HepG2 (cell line): ENCODE measurements at places on chromosomes 7 and 10. TPM values are rescaled to one million over a fixed set of nuclear protein-coding genes. Genes with fewer than 3 reads are reported as not detected.

GRCh38 chr7:63925262-63925625 is 73.4 kb upstream of the ZNF722 start:
- no peak for DNase-seq

GRCh38 chr7:141990011-141990725 is 5.5 kb upstream of the MGAM start:
- no peak for DNase-seq

PRKRIP1 gene
- total RNA-seq: 13.2 and 16.8 TPM in 2 replicates

DNAAF5 gene
- 21.5 and 24.2 TPM in 2 replicates for total RNA-seq

PRPF18 gene
- 17.2 and 24.7 TPM in 2 replicates for total RNA-seq

DNA sequence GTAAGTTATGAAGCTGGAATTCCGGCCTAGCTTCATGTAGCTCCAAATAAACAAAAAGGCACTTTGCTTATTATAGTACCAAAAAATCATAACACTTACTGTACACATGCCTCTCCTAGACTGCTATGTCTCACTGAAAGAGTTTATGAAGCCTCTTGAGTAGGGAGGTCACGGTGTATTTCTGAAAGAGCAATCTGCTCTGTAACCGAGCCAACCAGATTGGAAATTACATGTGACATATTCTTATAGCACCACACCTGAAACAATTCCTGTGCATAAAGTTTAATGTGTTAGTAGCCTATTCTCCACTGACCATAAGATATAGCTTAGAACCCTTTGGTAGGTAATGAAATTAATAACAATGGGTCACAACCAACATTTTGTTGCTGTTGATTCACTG is 1.3 kb upstream of the FAM3C start:
- no peak for DNase-seq

DNA sequence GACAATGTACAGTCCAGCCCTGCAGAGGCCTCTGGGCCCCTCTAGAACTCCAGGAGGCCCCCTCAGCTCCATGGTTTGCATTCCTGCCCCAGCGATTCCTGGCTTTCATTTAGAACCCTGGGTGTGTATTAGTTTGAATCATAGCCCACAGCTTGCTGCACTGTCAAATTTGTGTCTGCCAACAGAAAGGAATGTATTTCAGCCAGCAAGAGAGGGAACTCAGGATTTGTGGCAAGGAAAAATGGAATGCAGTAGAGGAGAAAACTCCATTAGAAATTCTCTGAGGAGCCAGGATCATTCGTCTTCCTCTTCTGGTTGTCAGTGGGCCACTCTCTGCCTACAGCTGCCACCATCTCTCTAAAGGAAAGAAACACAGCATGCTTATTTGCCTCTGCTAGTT is 27.9 kb upstream of the WDR11 start:
- no peak for DNase-seq

GRCh38 chr7:157866336-157866924 is 529.6 kb downstream of the DNAJB6 start:
- no peak for DNase-seq

GGCT gene
- total RNA-seq: 78.3 and 100 TPM in 2 replicates

GRCh38 chr10:46520381-46520780 is 36.1 kb downstream of the GPRIN2 start:
- DNase-seq: no peak

GRCh38 chr7:38748056-38748610 is 117.0 kb upstream of the AMPH start:
- DNase-seq: no peak

GRCh38 chr7:141511316-141511675 is 39.9 kb upstream of the AGK start:
- DNase-seq: no peak

DNA sequence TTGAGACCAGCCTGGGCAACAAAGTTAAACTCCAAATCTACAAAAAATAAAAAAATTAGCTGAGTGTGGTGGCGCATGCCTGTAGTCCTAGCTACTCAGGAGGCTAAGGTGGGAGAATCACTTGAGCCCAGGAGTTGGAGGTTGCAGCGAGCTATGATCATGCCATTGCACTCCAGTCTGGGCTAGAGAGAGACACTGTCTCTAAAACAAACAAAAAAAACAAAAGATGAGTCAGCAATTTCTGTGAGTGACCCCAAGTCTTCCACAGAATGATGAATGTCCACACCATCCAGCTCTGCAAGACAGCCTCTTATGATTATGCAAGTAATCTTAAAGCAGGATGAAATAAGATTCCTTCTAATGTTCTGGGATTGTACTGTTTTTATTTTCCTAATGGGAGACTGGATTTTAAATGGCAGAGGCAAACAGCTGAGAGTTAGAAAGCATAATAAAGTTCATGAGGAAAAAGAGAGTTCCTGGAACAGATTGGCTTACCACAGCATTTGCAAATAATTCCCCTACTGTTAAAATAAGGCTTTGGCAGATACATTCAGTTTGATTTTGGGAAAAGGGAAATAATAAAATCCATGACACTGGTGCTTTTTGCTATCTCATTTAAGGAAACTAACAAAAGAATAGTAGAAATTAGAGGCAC is 18.9 kb upstream of the PRKAR2B start:
- DNase-seq: no peak

ACSM6 gene
- not detected in 2 replicates for total RNA-seq

DNA sequence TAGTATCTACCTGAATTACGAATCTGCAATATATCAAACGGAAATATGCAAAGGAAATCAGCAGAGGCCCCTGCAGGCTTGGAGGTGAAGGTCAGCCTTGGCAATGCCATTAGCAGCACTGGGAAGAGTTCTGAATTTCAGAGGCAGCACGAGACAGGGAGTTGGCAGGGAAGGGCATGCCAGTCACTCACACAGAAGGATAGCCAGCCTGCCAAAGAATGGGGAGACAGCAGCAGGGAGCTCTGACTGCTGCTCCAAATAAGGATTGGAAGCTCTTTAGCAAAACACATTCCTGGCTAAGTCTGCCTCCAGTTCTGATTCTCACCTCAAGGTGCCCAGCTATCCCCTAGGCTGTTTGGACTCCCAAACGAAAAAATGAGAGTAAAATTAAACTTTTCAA is 188.0 kb downstream of the PDE1C start:
- no peak for DNase-seq

DNA sequence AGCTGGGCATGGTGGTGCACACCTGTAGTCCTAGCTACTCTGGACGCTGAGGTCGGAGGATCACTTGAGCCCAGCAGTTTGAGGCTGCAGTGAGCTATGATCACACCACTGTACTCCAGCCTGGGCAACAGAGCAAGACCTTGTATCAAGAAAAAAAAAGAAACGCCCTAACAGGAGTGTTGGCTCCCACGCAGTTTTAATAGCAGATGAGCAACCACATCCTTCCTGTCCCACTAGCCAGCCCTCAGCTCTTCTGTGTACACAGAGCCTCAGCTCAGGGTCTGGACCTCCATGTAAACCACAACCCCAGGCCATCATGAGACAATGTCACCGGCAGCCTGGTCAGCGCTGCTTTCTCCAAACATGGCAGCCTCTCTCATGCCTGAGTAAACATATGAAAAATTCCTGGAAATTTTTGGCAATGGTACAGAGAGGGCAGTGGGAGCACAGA is 108.2 kb downstream of the PIP4K2A start:
- DNase-seq: peak; percentile 84

DNA sequence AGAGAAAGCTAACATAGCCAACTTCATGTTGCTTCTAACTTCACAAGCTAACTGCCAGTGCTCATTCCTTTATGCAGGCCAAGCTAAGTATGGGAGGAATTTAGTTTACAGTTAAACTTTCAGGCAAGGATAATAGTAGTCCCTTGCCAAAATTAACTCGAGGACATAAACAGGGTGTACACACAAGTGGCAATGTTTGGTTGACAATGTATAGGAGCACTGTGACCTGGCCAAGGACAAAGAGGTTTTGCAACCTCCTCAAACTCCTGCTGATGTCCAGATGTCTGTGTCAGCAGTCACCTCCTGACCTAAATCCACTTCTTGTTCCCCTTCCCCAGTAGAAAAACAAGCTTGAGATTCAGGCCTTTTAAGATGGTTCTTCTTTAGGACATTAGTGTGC is 494.6 kb upstream of the KLF6 start:
- no peak for DNase-seq

C10orf90 gene
- not detected in 2 replicates for total RNA-seq

GRCh38 chr10:127227663-127228062 is 31.3 kb upstream of the INSYN2A start:
- peak; percentile 74 for DNase-seq

DNA sequence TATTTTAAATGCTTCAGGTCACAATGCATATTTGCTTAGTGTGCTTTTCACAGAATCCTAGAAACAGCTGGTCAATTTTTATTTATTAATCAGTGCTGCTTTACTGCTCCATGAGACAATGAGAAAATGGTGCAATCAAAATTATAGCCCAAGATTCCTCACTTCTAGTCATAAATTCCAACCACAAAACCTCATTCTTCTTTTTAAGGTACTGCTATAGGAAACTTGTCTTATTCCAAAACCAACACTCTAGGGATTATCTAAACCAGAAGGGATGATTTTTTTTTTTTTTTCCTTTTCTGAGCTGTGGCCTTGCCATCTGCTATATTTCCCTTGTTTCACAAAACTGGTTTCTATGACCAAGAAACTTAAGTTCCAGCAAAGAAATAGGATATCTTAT is 64.0 kb upstream of the SEMA3A start:
- no peak for DNase-seq

RELN gene
- total RNA-seq: 215 and 332 TPM in 2 replicates

DNA sequence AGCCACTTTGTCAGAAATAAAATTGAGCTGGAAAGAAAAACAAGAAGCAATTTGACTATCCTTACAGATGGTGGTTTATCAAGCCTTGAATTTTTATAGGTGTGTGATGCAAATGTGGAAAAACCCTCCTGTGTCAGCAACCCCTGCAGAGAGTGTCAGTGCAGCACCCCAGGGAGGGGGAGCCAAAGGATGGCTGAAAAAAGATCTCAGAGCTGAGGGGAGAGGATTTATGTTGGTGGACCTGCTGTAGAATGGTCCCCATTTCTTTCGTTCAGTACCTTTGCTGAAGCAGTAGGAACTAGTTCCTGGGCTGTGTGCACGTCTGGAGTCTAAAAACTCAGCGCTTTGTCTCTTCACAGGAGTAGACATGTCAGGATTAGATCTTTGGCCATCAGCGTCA is 239.0 kb downstream of the PHTF2 start:
- no peak for DNase-seq

PPP1R17 gene
- not detected in 2 replicates for total RNA-seq

HOGA1 gene
- 18.8 and 19.5 TPM in 2 replicates for total RNA-seq

- no peak for DNase-seq
Observed at GRCh38 chr10:130231251-130231741, 95.1 kb downstream of the GLRX3 start.

DNA sequence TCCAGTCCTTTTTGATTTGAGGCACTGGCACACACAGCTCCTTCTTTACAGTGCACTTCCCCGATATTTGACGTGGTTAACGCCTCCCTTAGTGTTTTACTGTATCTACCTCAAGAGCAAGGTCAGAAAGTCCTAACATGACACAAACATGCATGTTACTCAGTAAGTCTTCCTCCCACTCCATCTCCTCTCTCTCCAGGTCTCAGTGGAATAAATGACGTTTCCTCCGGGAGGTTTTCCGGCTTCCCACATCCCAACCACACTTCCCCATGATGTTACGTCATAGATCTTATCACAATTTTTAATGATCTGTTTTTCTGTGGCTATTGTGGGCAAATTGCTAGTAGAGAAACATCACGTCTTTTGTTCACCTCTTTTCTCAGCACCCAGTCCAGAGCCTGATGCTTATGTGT is 165.7 kb downstream of the PTPN20 start:
- no peak for DNase-seq

GRCh38 chr7:91396-92175 is 100.8 kb upstream of the FAM20C start:
- DNase-seq: no peak

- no peak for DNase-seq
Observed at GRCh38 chr7:11404355-11404754, 427.6 kb downstream of the THSD7A start.

GRCh38 chr7:16741676-16742075 is 11.9 kb upstream of the TSPAN13 start:
- DNase-seq: no peak

GRCh38 chr7:117672453-117672852 is 192.6 kb downstream of the CFTR start:
- no peak for DNase-seq

RET gene
- 0.02 TPM in 1 of 2 replicates, not detected in the other for total RNA-seq

DNA sequence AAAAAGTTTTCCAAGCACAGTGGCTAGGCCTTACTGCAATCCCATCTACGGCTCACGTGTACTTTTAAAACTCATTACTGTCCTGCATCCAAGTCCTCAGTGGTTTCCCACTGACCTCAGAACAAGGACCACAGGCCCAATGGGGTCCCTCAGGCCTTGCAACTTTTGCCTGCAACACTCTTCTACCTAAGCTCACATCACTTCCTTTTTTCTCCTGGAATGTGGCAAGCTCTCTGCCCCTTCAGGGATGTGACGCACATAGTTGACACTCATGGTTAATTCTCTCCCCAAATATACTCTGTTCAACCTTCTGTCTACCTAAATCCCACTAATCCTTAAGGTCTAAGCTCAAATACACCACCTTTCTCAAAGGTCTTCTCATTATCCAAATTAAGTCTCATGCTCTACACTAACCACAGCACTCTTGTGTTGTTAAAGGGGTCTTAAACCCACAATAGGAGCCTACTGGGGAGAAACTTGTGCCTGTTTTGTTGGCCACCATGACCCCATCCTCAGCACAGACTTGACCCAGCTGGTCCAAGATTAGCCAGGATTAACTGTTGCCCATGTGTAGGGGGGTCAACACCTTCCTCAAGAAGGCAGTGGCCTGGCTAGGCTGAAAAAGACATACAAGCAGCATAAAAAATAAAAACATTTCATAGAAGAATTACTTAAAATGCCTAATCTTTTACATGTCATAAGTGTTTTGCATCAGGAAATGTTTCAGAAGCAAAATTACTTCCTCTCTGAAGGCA is 15.2 kb downstream of the HNRNPF start:
- no peak for DNase-seq

AS3MT gene
- total RNA-seq: 17.4 and 27.3 TPM in 2 replicates

DNA sequence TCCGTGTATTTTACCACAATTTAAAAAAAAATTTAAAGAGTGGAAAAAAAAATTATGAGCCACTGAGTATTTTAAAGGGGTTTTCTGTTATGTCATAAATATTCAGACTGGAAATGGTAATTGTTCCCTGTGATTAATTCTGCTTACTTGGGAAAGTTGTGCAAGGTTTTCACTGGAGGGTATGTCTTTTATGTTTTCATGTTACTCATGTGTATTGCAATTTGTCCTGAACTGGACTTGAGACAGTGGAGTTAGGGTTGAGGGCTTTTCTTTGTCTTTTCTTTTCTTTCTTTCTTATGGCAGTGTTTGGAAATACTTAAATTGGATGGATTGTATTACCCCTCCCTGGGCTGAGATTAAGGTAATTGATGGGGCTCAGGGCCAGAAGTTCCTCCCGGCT is 257.7 kb downstream of the BAMBI start:
- DNase-seq: no peak

- no peak for DNase-seq
Observed at GRCh38 chr7:51236470-51237132, 80.0 kb downstream of the COBL start.
